Frontal cortex (tissue), 4 donors: ENCODE measurements at places on chromosomes 7 and 10.

- peak; percentile 64 for DNase-seq
These were observed 473 bp downstream of the PPP1R9A start for GRCh38 chr7:94907811-94908322.

GRCh38 chr10:112223725-112224124 lies 40.2 kb upstream of the GPAM start:
- no peak for DNase-seq

DNA sequence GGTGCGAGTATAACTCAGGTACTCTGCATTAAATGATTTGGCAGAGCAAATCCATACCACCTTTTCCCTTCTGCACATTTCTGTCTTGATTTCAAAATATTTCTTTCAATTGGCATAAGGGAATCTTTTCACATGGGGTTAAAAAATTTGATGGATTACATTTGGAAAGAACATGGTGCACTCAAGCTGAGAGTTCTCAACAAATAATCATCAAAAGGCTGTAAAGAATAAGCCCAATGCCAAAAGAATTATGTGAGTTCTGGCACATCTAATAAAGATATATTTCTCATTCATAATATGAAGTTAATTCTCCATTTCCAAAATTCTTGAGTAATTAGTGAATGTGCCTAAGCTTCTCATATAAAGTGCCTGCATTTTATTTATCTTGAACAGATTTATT lies 223.1 kb downstream of the GPR37 start:
- DNase-seq: no peak

GRCh38 chr7:143387156-143387975 lies 6.2 kb downstream of the ZYX start:
- DNase-seq: no peak

- DNase-seq: no peak
These were observed 26.5 kb upstream of the WNT16 start for GRCh38 chr7:121302214-121302745.

DNA sequence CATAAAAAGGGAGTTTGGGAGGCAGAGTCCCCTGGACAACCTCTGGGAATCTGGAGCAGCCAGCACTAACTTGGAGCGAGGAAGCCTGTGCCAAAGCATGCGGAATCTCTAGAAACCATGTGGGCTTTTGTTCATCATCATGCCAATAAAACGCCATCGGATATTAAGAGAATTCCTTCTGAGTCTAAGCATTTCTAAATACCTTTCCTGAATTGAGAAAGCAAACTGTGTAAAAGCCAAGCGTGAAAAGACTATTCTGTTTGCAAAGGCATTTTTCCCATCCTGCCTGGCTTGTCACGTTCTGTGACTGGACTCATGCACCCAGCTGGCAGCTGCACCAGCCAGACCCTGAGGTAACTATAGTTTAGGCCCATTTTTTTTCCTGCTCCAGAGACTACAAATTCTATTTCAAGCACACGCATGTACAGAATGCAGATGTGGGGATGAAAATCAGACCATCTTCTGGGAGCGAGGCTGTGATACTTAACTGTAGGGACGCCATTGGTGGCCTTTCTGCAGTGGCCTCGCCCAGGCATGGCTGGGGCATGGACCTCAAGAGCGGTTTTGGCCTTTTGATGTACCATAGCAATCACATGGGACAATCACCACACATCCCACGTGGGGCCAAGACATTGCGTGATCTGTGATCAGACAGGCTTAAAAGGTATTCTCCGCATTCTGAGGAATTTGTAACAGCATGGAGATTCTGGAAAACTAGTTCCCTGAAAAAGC lies 218.9 kb downstream of the KIAA1217 start:
- no peak for DNase-seq

- no peak for DNase-seq
These were observed 18.8 kb upstream of the SMNDC1 start for GRCh38 chr10:110323503-110323902.

DNA sequence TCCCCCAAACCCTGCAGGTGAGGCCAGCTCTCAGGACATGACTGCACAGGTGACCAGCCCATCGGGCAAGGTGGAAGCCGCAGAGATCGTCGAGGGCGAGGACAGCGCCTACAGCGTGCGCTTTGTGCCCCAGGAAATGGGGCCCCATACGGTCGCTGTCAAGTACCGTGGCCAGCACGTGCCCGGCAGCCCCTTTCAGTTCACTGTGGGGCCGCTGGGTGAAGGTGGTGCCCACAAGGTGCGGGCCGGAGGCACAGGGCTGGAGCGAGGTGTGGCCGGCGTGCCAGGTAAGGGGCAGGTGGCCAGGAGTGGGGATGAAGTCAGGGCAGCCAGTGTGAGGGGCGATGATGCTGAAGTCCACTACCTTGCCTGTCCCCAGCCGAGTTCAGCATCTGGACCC lies 8.3 kb upstream of the ATP6V1F start:
- no peak for DNase-seq

- DNase-seq: no peak
These were observed 29.3 kb downstream of the KLF6 start for GRCh38 chr10:3755440-3756359.

DNA sequence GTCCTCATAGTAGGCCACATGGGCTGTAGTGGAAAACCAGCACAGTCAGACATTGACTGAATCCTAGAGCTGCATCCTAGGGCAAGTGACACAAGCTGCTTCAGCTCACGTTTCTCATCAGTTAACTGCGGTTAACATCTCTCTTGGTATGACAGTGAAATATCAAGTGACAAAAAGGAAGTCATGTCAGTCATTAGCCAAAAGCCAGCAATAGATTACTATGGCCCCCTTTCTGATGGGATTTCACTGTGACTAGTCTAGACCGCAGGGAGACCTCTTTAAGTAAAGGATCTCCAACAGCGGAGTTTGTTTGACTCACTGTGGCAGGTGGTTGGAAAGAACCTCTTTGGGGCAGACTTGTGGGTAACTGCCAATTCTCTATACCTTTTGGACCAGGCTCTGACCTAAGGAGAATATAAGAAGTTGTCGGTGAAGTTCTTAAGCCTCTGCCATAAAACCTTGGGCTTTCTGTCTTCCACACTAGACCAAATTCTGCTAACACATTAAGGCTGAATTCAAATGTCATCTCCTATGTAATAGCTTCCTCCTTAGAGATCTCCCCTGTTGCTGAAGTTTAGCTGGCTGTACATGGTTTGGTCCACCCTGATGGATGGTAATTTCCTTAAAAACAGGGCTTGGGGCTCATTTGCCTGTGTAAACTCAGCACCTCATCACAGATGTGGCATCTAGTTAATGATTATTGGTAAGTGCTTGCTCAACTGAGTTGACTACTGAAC lies 115.3 kb downstream of the SGMS1 start:
- no peak for DNase-seq

DNA sequence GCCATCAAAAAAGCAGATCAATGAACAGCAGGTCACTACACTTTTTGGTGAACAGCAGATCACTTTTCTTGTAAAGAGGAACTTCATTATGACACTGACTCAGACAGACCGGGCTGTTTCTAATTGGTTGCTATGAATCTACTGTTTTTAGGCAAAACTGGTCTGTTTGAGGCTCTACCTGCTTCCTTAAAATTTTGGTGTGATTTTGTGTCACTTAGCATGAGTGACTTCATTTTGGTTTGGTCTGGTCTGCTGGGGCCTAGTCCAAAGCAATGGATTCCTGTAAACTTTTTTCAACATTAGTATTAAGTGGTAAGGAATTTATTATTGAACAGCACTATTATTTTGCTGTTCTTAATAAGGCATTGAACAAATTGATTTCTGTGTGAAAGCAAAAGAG lies 41.8 kb upstream of the C10orf71 start:
- no peak for DNase-seq

DNA sequence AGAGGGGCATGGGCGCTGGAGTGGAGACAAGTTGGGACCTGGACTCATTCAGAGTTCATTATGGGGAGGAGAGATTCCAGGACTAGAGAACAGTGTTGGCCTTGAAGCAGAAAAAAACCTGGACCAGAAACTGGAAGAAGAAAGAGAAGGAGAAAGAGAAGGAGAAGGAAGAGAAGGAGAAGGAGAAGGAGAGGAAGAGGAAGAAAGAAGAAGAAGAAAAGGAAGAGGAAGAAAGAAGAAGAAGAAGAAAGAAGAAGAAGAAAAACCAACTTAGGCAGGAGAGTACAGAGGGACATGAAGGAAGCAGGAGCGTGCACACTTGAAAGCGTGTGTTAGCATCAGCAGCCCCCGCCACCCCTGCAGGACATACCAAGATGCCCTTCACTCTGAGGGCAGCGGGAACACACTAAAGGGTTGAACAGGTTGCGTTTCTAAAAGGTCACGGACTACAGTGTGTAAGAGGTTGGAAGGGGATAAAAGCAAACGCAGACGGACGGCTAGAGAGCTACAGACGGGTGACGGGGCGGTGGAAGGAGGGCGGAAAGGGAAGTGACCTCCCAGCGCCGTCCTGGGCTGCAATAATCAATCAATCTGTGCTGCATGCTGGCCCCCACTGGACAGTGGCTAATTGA lies 95.3 kb downstream of the SEC61G start:
- DNase-seq: no peak

GRCh38 chr10:18737236-18737635 lies 78.0 kb downstream of the ARL5B start:
- DNase-seq: no peak

DNA sequence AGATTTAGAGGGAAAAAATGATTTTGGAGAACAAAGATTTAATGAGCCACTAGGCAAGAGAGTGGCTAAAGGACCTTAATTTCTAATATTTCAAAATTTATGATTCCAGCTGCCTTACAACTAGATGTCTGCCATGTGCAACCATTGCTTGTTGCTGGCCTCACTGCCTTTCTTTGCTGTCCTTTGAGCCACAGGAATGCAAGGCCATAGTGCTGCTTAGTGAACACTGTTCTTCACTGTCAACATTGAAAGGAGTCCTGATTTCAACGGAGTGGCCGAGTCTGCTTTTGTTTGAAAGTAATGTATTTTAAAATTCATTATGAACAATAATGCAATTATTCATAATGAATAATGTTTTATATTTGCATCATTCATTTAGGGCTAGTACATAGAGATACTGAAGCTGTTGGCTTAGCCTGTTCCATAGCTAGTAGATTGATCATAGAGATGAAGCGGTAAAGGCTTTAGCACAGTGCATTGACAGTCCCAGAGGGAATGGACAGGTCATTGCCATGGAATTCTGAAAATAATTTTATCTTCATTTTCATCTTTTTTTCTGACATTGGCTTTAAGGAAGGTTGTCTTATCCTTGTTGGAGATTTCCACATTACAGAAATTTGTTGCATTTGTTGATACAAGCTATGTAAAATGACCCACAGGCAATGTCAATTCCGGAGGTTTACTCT lies 544.1 kb downstream of the AUTS2 start:
- DNase-seq: no peak
